Uterine smooth muscle cell (primary cell): ENCODE measurements at places on chromosomes 13 and 19. TPM values are rescaled to one million over a fixed set of nuclear protein-coding genes. Genes with fewer than 3 reads are reported as not detected.

ABHD13 gene
- total RNA-seq, result 7.6 TPM in 2 replicates

MISP3 gene
- 0.11 and 0.25 TPM in 2 replicates for total RNA-seq

PEAK3 gene
- not detected in 2 replicates for total RNA-seq

KLK10 gene
- not detected in 2 replicates for total RNA-seq

CATSPERD gene
- not detected in 2 replicates for total RNA-seq

NXNL1 gene
- not detected in 2 replicates for total RNA-seq

ZNF284 gene
- total RNA-seq, result 2.4 and 2.9 TPM in 2 replicates

SIGLEC5 gene
- total RNA-seq, result not detected in 2 replicates

PAK4 gene
- 11.6 and 14.0 TPM in 2 replicates for total RNA-seq

THSD8 gene
- total RNA-seq, result 0.22 TPM in 1 of 2 replicates, not detected in the other

LRRC4B gene
- total RNA-seq, result 0.12 TPM in 1 of 2 replicates, not detected in the other

ZNF99 gene
- total RNA-seq, result under 0.01 TPM in 1 of 2 replicates, not detected in the other

ZNF700 gene
- total RNA-seq, result 11.3 and 11.5 TPM in 2 replicates

MPHOSPH8 gene
- 19.6 and 25.1 TPM in 2 replicates for total RNA-seq

KCNK6 gene
- 1.5 and 5.2 TPM in 2 replicates for total RNA-seq

PLIN5 gene
- not detected in 2 replicates for total RNA-seq

IGSF23 gene
- not detected in 2 replicates for total RNA-seq

FUT3 gene
- not detected in 2 replicates for total RNA-seq

SPC24 gene
- 50.2 and 237 TPM in 2 replicates for total RNA-seq

EXOC3L2 gene
- total RNA-seq, result not detected in 2 replicates

TJP3 gene
- total RNA-seq, result under 0.01 and 0.12 TPM in 2 replicates

CGB3 gene
- not detected in 2 replicates for total RNA-seq

FGF9 gene
- total RNA-seq, result 0.11 and 0.12 TPM in 2 replicates

TSKS gene
- total RNA-seq, result 0.12 TPM in 1 of 2 replicates, not detected in the other

OR4F17 gene
- total RNA-seq, result not detected in 2 replicates

ZNF829 gene
- total RNA-seq, result 3.7 TPM in 2 replicates

TNNT1 gene
- total RNA-seq, result 4.1 and 4.5 TPM in 2 replicates

PCDH17 gene
- not detected in 2 replicates for total RNA-seq
